ENCODE measurements at places on chromosomes 16 and 17. TPM values are rescaled to one million over a fixed set of nuclear protein-coding genes. Genes with fewer than 3 reads are reported as not detected.

The TBC1D3D gene
- 0.69 TPM for total RNA-seq

The TBC1D28 gene
- not detected for total RNA-seq

The NOD2 gene
- 7.3 TPM for total RNA-seq

The OR4D1 gene
- total RNA-seq: 0.10 TPM

The INCA1 gene
- total RNA-seq: 0.37 TPM

The CLEC18A gene
- total RNA-seq: 0.39 TPM

The SECTM1 gene
- 4.2 TPM for total RNA-seq

The CCDC144A gene
- 2.7 TPM for total RNA-seq

The PRSS53 gene
- total RNA-seq: 3.1 TPM

The CRHR1 gene
- total RNA-seq: not detected

The GIT1 gene
- total RNA-seq: 87.5 TPM

- no peaks in the 10 kb centered on the region for H3K27me3 ChIP-seq
- no peaks in the 10 kb centered on the region for H3K4me1 ChIP-seq
- no peaks in the 10 kb centered on the region for H3K36me3 ChIP-seq
- no peak overlapping the region for H3K4me3 ChIP-seq
- no peak for DNase-seq
These were observed 736.5 kb downstream of the KCNJ2 start for GRCh38 chr17:70905796-70906195.

GRCh38 chr17:36144981-36145729, 31.3 kb downstream of the TBC1D3B start:
- no peak overlapping the region for H3K27ac ChIP-seq
- H3K4me1 ChIP-seq: no peaks in the 10 kb centered on the region
- H3K4me3 ChIP-seq: no peak overlapping the region
- peaks cover 6% of the 10 kb centered on the region for H3K27me3 ChIP-seq

- H3K4me3 ChIP-seq: peak overlapping the region; percentile 80
- peaks cover 5% of the 10 kb centered on the region for H3K36me3 ChIP-seq
- no peak overlapping the region for H3K27ac ChIP-seq
- peaks cover 3% of the 10 kb centered on the region for H3K27me3 ChIP-seq
- H3K4me1 ChIP-seq: peaks cover 43% of the 10 kb centered on the region
These were observed 898 bp downstream of the SNAI3 start for GRCh38 chr16:88685156-88686061.

- peaks cover 28% of the 10 kb centered on the region for H3K4me1 ChIP-seq
- no peak overlapping the region for H3K4me3 ChIP-seq
- DNase-seq: no peak
- H3K36me3 ChIP-seq: peaks cover 15% of the 10 kb centered on the region
- H3K27me3 ChIP-seq: no peaks in the 10 kb centered on the region
- no peak overlapping the region for H3K27ac ChIP-seq
These were observed 7.6 kb downstream of the PRR29 start for GRCh38 chr17:64005734-64006167.

- H3K4me3 ChIP-seq: peak overlapping the region; percentile 86
- peak overlapping the region; percentile 83 for H3K27ac ChIP-seq
These were observed 590 bp downstream of the TMEM219 start for GRCh38 chr16:29962344-29962994.

DNA sequence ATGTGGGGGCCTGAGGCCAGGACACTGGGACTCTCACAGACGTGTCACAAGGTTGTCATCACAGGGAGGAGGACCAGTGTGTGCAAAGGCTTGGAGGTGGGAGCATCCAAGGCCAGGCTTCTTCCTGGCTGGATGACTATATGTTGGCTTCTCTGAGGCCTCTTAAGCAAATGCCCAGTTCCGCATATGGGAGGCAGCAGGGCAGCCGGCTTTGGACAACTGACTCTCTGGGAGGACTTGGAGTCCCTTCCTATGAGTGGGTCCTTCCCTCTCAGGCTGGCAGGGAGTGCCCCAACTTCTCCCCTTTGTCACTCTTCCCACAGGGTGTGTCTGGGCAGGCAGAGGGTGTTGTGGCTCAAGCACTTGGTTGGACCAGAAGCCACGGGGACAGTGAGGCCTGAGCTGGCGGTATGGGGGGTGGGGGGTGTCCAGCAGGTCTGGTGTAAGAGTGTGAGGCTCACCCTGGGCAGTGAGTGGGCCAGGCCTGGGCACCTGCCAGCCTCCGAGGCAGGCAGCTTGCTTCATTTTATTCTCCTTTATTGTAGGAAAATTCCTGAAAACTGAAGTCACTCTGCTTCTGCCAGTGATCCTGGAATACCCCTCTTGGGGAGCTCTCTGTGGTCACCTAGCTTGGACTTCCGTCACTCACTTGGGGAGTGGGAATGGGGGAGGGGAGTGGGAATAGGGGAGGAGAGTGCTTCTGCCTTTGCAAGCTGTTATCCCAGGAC, 14.9 kb downstream of the ADGRG1 start:
- no peak overlapping the region for H3K27ac ChIP-seq
- peaks cover 14% of the 10 kb centered on the region for H3K4me1 ChIP-seq
- no peaks in the 10 kb centered on the region for H3K36me3 ChIP-seq
- no peak for DNase-seq

DNA sequence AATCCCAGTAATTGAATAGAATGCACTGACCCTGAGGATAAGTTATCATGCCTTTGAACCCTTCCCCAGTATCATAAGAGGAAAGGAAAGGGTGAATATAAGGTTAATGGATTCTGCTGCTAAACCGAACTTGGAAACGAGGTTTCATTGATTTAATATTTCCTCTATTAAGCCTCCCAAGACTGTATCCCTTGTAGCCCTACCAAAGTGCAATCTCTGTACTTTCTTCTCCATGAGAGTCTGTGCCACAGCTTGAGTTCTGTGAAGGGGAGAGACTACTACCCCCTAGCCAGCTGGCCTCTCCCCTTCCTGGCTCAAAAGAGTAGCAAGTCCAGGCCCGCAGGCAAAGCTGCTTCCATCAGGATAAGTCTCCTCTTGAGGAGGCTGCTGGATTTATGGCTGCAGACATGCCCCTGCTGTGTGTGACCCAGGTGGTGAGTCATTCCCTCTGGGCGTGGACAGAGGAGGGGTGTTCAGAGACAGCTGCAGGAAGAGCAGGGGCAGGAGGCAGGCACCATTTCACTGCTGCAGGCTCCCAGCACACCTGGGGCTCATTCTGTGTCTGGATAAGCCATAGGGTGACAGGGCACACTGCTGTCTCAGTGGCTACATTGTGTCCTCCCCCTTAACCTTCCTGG, 58.4 kb downstream of the TOM1L2 start:
- no peaks in the 10 kb centered on the region for H3K27me3 ChIP-seq
- H3K4me3 ChIP-seq: no peak overlapping the region
- peak; percentile 7 for DNase-seq
- H3K4me1 ChIP-seq: peaks cover 11% of the 10 kb centered on the region

- H3K27me3 ChIP-seq: no peaks in the 10 kb centered on the region
- no peak for DNase-seq
- no peak overlapping the region for H3K27ac ChIP-seq
- H3K4me3 ChIP-seq: no peak overlapping the region
- H3K36me3 ChIP-seq: no peaks in the 10 kb centered on the region
These were observed 72.7 kb downstream of the GAS7 start for GRCh38 chr17:10125531-10126275.

DNA sequence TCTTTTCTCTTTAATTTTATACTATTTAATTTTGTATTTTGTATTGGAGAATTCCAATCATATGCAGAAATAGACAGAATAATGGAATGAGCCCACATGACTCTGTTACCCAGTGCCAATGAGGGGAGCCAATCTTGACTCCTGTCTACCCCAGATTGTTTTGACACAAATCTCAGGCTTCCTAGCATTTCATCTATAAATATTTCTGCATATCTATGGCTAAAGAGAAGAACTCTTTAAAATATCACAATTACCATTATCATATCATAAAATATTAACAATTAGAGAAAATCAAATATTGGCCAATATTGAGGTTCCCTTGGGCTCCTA, 23.7 kb downstream of the ATP2C2 start:
- no peaks in the 10 kb centered on the region for H3K36me3 ChIP-seq
- H3K27me3 ChIP-seq: peaks cover 2% of the 10 kb centered on the region

DNA sequence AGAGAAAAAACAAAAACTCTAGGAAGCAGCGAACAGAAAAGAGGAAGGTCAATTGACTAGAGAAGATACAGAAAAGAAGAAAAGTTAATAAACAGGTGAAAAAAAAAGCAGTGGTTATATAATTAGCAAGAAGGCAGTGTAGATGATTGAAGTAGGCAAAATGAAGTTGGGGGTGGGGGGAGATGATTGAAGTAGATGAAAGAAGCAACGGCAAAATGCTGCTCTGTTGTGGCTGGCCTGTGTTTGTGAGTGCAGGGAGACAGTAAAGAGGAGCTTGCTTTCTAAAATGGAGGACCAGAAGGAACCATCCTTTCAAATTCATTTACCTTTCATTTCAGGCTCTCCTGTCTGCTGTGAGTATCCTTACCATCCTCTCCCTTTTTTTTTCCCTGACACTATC, 3.6 kb downstream of the EVI2B start:
- no peak for DNase-seq
- H3K4me1 ChIP-seq: peaks cover 71% of the 10 kb centered on the region
- H3K27me3 ChIP-seq: no peaks in the 10 kb centered on the region
- H3K27ac ChIP-seq: peak overlapping the region; percentile 94
- peaks cover 28% of the 10 kb centered on the region for H3K36me3 ChIP-seq
- peak overlapping the region; percentile 84 for H3K4me3 ChIP-seq

- peak overlapping the region; percentile 61 for H3K27ac ChIP-seq
- peaks cover 24% of the 10 kb centered on the region for H3K36me3 ChIP-seq
- peak overlapping the region; percentile 23 for H3K4me3 ChIP-seq
- H3K4me1 ChIP-seq: peaks cover 64% of the 10 kb centered on the region
- no peaks in the 10 kb centered on the region for H3K27me3 ChIP-seq
These were observed 4.9 kb downstream of the CCL5 start for GRCh38 chr17:35875072-35875799.

- no peaks in the 10 kb centered on the region for H3K4me1 ChIP-seq
- H3K27me3 ChIP-seq: no peaks in the 10 kb centered on the region
- no peaks in the 10 kb centered on the region for H3K36me3 ChIP-seq
These were observed 206.9 kb downstream of the MAP2K4 start for GRCh38 chr17:12227547-12227946.

GRCh38 chr17:337866-338265, 14.7 kb downstream of the RPH3AL start:
- no peaks in the 10 kb centered on the region for H3K4me1 ChIP-seq
- no peak overlapping the region for H3K4me3 ChIP-seq
- no peak overlapping the region for H3K27ac ChIP-seq
- no peaks in the 10 kb centered on the region for H3K36me3 ChIP-seq

DNA sequence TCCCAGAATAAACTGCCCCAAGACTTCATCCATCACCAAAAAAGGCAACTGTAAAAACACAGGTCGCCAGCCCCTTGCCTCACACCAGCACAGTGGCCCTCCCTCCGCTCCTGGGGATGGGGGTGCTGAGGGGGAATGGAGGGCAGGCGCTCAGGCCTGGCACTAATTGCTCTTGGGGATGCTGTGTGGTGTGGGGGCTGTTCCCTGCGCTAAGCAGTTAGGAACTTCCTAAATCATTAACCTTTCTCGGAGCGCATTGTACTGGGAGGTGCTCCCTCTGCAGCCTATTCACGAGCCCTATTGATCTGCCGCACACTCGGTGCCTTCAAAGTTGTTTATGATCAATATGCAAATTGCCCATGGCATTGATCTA, 199.9 kb downstream of the ZFHX3 start:
- no peaks in the 10 kb centered on the region for H3K36me3 ChIP-seq
- H3K27ac ChIP-seq: no peak overlapping the region
- DNase-seq: no peak

- H3K4me1 ChIP-seq: no peaks in the 10 kb centered on the region
- H3K36me3 ChIP-seq: no peaks in the 10 kb centered on the region
- H3K27ac ChIP-seq: no peak overlapping the region
- H3K27me3 ChIP-seq: peaks cover 4% of the 10 kb centered on the region
- DNase-seq: no peak
These were observed 265.3 kb downstream of the CEP112 start for GRCh38 chr17:65926599-65926998.

DNA sequence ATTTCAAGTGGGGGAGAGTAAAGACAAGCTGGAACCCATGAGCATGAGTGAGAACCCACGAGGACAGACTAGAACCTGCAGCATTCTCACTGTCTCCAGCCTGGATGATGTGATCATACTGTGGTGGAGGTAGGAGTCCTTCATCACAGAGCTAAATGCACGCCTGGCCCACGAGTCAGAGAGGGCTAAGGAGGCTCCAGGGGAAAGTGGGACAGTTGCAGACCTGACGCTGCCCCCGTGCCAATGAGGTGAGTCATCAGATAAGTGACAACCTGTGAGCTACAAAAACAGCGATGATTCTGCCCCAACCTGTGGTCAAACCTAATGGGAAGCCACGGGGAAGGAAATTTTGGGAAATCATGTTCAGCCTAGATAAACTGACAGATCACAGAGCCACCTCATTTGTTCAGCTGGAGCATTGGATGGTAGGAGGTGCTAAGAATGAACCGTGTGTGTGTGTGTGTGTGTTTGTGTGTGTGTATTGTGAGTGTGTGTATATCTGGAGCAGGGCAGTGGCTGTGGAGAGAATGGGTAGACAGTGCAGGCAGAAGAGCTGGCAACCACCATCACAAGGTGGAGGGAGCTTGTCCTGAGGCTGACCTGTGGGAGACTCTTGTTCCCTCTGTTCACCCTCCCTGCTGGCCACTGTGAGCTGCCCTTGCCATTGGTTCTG, 131.8 kb downstream of the UTP18 start:
- H3K4me1 ChIP-seq: no peaks in the 10 kb centered on the region
- no peak overlapping the region for H3K27ac ChIP-seq
- H3K36me3 ChIP-seq: no peaks in the 10 kb centered on the region
- peaks cover 9% of the 10 kb centered on the region for H3K27me3 ChIP-seq
- no peak for DNase-seq

GRCh38 chr17:9307313-9307998, 268.2 kb downstream of the STX8 start:
- H3K4me3 ChIP-seq: no peak overlapping the region
- no peak for DNase-seq
- no peaks in the 10 kb centered on the region for H3K36me3 ChIP-seq
- no peaks in the 10 kb centered on the region for H3K27me3 ChIP-seq

DNA sequence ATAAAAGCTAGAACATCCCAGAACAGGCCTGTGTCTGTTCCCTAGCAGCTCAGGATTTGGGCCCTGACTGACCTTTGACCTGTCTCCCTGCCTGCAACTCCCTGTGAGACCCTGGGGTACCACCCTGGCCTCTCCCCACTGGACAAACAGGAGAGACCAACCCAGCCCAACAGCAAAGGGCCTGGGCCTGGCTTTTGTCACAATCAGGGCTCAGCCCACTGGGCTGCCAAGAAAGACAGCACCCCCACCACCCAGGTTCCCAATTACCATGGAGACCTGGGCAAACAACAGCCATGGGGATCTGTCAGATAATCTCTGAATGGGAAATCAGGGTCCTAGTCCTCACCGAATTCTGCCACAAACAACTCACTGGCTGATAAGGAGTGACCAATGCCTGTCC, 11.1 kb downstream of the PLLP start:
- no peak for DNase-seq
- no peak overlapping the region for H3K27ac ChIP-seq
- H3K4me3 ChIP-seq: no peak overlapping the region
- no peaks in the 10 kb centered on the region for H3K36me3 ChIP-seq
- peaks cover 16% of the 10 kb centered on the region for H3K4me1 ChIP-seq
